ENCODE measurements at places on chromosomes 12 and 14.
A peak's percentile ranks its signal among the peaks of the same experiment; 100 is the strongest.

- DNase-seq, result no peak
These were observed 11.7 kb downstream of the TNFRSF1A start for GRCh38 chr12:6330192-6330591.

DNA sequence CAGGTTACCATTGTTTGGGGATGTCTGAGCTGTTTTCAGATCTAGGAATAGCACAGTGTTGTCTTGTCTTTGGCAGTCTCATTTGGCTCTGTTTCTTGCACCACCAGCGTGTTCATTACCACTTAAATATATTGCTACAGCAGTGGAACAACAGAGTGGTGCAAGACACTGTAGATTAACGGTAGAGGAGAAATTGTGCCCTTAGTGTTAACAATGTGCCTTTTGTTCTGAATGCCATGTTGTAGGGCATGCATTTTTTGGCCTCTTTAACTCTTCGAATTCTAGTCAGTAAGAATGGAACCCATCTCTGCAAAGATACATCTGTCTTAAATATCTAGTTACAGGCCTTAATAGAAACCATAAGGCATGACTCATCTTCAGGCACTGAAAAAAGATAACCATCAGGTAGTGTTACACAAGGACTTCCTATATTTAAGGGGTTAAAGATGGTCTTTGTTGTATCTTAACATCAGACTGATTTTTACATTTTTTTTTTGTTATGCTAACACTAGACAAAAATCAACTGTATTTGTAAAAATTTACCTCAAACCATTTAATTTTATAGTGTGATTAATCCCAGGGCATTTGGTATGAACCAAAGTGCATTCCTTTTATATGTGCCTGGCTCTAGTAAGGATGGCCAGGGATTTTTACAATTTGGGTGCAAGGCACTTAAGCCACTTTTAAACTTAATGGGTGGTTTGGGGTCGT, 12.9 kb downstream of the DYRK2 start:
- DNase-seq, result peak; percentile 25

GRCh38 chr14:62428429-62429203, 616.6 kb downstream of the KCNH5 start:
- DNase-seq, result no peak

DNA sequence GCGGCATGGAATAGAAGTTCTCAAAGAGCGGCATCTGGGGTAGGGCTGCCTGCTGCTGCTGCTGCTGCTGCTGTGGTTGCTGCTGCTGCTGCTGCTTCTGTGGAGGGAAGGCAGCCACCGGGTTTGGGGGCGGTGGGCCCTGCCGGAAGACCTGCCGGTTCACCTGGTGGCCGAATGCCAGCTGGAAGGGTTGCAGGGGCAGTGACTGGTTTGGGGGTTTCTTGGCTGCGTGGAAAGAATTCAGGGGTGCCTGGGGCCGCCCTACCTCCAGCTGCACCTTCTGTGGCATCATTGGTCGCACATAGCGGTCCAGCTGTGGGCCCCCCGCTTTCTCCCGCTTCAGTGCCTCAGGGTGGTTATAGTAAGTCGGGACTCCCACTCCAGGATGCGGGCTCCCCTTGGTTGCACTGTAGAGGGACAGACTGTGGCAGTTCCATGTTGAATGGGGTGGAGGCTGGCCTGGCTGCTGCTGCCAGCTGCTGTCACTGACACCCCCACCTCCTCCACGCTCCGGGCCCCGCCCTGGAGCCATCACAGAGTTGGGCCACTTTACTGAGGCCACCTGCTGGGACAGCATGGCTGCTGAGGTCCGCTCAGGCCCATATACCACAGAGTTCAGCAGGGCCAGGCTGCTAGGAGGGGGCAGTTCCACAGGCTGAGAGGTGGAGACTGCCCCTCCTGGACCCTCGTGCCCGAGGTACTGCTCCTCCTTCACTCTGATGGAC, 25.2 kb upstream of the PNMA1 start:
- DNase-seq, result no peak

DNA sequence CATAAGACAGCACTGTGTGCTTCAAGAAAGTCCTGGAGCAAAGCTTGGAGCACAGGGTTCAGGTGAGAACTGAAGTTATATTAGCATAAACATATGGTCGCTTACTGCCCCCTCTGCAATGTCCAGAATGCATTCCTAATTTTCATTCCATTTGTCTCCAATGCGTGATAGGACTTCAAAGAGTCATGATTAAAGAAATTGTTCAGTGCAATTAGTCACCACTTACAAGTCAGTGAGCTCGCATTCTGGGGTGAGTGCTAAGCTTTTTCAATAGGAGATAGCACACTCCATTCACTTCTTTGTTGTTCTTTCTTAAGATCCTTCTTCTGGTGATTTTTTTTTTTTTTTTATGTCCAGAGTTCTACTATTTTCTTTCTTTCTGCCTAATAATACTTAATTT, 398.4 kb downstream of the SYT1 start:
- no peak for DNase-seq

- DNase-seq, result no peak
These were observed 81.0 kb downstream of the CCDC92 start for GRCh38 chr12:123891516-123892179.

GRCh38 chr12:112716099-112717093, 75.2 kb upstream of the RPH3A start:
- DNase-seq, result peak; percentile 15

DNA sequence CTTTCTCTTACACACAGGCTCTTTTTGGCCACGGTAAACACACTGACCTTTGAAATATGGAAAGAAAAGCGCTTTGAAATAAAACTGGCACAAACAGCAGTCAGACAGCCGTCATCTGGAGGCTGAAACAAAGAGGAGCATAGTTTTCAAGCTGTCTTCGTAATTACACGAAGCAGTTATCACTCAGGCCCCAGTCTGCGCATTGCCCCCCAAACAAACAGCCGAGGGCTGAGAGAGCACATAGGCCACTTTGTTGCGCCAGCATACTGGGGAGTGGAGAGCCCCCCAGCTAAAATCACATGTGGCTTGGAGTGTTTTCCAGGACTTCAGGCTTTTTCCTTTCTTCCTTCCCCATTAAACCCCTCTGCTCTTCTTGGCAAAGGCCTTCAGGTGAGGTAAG, 142.9 kb upstream of the BTG1 start:
- peak; percentile 36 for DNase-seq

DNA sequence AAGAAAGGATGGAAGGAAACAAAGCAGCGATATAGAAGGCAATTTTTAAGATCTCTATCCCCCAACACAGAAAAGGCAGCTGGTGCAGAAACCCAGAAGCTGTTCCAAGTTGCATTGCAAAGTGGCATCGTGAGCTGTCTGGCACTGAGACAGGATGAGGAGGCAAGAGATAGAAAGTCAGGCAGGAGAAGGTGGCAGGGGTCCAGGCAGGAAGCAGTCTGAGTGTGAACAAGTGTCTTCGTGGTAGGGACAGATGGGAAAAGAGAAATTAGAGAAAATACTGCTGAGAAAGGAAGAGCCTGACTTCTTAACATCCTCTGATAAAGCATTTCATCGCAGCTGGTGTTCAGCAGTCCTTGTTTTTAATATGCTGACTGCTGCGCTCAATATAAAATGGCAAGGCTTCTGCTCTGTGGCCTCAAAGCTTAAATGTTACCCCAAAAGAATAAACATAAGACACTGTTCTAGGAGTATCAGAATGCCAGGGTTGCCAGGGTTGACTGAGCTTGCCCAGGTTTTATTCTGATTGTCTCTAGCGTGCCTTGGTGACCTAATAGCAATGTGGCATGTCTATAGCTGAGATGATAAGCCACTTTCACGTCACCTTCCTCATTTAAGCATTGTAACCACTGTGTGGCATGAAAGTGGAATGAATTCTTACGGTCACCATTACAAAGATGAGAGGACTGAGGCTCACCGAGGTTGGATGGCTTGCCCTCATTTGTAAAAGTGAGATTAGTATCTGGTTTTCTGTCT, 397.6 kb downstream of the NUAK1 start:
- peak; percentile 23 for DNase-seq

- no peak for DNase-seq
These were observed 2.0 kb downstream of the SIX1 start for GRCh38 chr14:60647081-60647836.

DNA sequence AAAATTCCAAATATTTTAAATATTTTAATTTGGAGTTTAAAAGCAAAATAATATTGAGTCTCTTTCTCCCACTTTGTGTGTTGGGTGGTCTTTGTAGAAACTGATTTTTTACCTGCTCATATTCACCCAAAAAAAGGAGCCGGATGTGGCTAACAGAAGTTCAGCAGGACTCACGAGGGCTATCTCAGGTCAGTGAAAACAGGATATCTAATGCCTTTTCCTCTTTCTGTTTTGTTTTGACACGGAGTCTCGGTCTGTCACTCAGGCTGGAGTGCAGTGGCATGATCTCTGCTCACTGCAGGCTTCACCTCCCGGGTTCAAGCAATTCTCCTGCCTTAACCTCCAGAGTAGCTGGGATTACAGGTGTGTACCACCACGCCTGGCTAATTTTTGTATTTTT, 30.8 kb downstream of the COA8 start:
- DNase-seq, result peak; percentile 12

- peak; percentile 36 for DNase-seq
These were observed 259.1 kb downstream of the PCNX1 start for GRCh38 chr14:71166180-71166837.

DNA sequence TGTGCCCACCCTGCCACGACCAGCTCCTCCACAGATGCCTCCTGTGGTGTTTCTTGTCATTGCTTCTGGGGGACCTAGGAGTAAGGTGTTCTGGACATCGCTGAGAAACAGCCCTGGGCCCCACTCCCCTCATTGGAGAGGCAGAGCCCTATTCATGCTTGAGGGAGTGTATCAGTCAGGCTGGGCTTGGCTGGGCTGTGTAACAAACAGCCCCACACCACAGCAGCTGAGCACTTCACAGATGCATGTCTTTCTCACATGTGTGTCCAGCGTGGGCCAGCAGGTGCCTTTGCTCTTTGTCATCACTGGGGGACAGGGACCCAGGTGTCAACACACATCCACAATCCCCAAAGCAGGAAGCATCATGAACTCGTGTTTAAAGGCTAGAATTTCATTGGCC, 65.1 kb upstream of the FBRSL1 start:
- no peak for DNase-seq

DNA sequence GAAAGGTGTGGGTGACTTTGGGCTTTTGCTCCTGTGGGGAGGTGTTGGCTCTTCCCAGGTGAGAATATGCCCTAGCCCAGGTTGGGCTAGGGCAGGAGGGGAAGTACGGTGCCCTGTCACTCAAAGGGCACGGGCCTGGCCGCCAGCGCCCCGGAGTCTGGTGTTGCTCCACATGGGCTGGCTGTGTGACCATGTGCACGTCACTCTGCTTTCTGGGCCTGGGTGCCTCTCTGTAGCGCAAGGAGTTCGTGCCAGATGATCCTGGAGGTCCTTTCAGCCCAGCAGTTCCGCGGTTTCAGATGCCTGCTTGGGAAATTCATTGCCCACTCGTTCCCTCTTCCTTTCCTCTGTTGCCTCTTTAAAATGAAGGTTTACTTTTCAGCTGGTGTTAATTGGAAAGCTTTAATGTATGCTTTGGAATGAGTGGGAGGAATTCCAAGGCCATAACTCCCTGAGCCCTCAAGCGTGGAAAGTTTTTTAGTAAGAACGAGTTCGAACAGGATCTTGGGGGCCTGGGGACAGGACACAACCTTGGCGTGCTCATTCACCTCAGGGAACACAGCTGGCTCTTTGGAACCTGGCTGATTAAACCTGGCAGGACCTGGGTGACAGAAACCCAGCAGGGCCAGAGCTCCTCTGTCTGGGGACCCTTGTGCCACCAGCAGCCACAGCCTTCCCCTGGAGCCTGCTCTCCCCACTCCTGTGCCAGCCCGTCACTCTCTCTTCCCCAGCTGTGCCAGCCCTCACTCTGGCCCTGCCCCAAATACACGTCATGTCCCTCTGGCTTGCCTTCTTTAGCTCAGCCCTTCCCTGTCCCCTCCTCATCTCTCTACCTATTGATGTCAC, 42.8 kb downstream of the TSPAN9 start:
- DNase-seq, result no peak

DNA sequence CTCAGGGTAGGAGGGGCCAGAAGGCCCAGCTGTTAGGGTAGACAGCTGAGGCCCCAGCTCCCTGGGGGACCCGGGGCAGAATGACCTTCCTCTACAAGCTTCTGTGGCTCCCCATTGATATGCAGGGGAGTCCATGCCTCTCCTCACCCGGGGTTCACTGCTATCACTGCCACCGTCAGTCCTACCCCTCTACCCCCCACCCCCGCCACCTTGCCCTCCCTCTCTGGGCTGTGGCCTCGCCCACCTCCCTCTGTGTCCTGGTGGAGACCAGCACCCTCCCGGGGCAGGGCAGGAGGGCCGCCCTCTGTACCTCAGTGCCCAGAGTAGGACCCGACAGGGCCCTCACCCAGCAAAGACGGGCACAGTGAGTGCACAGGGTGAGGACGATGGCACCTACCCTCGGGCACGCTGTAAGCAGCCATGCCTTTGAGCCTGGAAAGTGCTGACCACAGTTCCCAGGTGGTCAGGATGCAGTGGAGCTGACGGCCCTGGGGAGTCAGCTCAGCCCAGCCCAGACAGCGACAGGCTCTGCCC, 88.4 kb upstream of the SFSWAP start:
- no peak for DNase-seq
